ENCODE measurements at places on chromosomes 11 and 22.
A peak's percentile ranks its signal among the peaks of the same experiment; 100 is the strongest.

GRCh38 chr22:37904572-37905533, 1.2 kb upstream of the MICALL1 start:
- DNase-seq = no peak

GRCh38 chr11:65355776-65356393, 1.3 kb downstream of the TIGD3 start:
- no peak for DNase-seq

- DNase-seq = no peak
Measured at GRCh38 chr22:23000657-23001347, 69.5 kb upstream of the GNAZ start.

DNA sequence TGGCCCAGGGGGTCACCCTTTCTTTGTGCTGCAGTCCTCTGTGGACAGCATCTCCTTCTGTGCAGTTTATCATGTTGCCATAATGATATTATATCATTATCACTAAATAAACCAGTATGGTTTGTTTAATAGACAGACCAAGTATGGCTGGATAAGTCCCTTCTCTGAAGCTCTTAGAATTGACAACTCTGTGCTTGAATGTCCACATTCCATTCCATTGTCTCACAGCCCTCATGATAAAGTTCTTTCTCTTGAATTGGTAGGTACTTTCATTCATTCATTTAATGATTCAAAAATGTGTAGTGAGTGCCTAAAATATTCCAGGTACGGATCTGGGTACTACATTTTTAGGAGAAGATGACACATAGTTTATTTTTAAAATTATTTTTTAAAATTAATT, 7.8 kb downstream of the RPS6KA4 start:
- no peak for DNase-seq

GRCh38 chr22:34038801-34039555, 118.7 kb upstream of the LARGE1 start:
- no peak for DNase-seq

- no peak for DNase-seq
Measured at GRCh38 chr11:35304386-35304775, 115.0 kb downstream of the SLC1A2 start.

- DNase-seq = peak; percentile 58
Measured at GRCh38 chr11:67024410-67024809, 1.5 kb downstream of the SYT12 start.

GRCh38 chr11:10908215-10908951, 50.5 kb upstream of the ZBED5 start:
- no peak for DNase-seq

DNA sequence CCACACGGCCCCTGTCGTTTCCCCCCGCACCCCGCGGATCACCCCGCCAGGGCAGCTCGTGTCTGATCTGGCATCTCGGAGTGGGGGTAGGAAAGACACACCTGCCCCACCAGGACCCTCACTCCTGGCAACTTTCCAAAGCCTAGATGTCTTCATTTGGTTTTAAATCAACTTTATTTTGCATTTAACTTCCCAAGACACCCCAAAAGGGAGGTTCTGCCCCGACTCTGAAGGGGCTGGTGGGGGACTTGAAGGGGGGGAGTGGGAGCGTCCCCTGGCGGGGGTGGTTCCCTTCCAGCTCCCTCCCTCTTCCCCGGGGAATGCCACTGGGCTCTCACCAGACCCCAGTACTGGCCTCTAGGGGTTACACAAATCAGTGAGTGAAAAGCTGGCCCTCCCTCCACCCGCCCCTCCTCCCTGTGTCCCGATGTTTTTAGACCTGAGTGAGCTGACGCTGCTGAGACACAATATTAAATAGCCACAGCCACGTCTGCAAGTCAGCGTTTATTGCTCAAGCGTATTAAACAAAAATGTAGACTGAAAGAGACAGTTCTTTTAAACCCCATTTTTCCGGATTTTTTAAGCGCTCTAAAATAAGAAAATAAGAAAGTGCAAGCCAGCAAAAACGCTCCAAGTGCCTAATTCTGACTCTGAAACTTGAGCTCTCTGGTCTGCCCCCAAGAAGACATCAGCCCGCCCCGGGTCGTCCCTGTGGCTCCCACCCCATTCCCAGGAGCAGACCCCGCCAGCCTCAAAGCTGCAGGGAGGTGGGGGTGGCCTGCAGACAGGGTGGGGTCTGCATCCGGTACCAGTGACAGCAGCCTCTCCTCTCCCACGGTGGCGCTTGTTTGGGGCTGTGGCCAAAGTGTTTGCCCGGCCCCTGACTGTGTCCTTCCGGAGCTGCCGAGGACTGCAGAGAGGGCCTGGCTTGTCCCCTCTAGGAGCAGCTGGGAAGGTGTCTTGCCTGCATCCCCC, 1.1 kb upstream of the TTLL8 start:
- DNase-seq = no peak

- DNase-seq = no peak
Measured at GRCh38 chr11:8610532-8611116, 16.6 kb upstream of the STK33 start.

- no peak for DNase-seq
Measured at GRCh38 chr22:22073769-22074561, 91.4 kb upstream of the TOP3B start.

GRCh38 chr22:38867471-38868285, 4.3 kb downstream of the CBX6 start:
- no peak for DNase-seq

- no peak for DNase-seq
Measured at GRCh38 chr22:39546889-39547586, 14.5 kb upstream of the RPS19BP1 start.

- no peak for DNase-seq
Measured at GRCh38 chr11:12150831-12151382, 40.5 kb downstream of the MICAL2 start.

DNA sequence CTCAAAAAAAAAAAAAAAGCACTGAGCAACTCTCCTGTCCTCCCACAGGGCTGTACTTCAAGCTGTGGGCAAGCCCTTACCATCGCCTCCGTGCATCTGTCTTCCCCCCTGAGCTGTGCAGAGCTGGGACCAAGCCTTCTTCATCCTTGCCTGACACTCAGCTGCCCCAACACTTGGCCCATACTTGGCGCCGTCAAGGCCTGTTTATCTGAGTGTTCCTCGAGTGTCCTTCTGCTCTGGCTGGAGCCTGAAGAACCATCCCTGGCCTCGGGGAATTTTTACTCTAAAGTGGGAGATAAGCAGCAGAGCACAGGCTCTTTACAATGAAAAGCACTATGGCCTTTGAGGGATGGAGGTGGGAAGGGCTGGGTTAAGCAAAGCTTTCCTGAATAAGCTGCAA, 1.6 kb upstream of the TIRAP start:
- no peak for DNase-seq

- no peak for DNase-seq
Measured at GRCh38 chr11:9755561-9756185, 91.8 kb downstream of the SWAP70 start.

- no peak for DNase-seq
Measured at GRCh38 chr11:14334893-14335292, 24.1 kb downstream of the RRAS2 start.

DNA sequence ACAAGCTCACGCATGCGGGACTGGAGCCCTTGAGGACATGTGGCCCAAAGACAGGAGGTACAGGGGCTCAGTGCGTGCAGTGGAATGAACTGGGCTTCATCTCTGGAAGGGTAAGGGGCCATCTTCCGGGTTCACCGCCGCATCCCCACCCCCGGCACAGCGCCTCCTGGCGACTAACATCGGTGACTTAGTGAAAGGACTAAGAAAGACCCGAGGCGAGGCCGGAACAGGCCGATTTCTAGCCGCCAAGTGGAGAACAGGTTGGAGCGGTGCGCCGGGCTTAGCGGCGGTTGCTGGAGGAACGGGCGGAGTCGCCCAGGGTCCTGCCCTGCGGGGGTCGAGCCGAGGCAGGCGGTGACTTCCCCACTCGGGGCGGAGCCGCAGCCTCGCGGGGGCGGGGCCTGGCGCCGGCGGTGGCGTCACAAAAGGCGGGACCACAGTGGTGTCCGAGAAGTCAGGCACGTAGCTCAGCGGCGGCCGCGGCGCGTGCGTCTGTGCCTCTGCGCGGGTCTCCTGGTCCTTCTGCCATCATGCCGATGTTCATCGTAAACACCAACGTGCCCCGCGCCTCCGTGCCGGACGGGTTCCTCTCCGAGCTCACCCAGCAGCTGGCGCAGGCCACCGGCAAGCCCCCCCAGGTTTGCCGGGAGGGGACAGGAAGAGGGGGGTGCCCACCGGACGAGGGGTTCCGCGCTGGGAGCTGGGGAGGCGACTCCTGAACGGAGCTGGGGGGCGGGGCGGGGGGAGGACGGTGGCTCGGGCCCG, at the start of gene MIF:
MIF (plus strand) TSS at position 439 of the 765 bp plus-strand sequence; CDS start at position 531, 92 bp downstream.
- DNase-seq = peak; percentile 97

Data from activated CD8-positive, alpha-beta memory T cell treated with anti-CD3 and anti-CD28 coated beads, Interleukin-2, amount 50 U/mL, for 4 hours (primary cell).